ENCODE measurements at places on chromosomes 3 and 15.
A peak's percentile ranks its signal among the peaks of the same experiment; 100 is the strongest.

GRCh38 chr3:42980909-42981308, 1.8 kb downstream of the GASK1A start:
- no peak for DNase-seq

GRCh38 chr15:29589416-29589815, 232.9 kb downstream of the TJP1 start:
- DNase-seq, result no peak

- DNase-seq, result no peak
Measured at GRCh38 chr3:171552531-171552930, 92.3 kb upstream of the TNIK start.

DNA sequence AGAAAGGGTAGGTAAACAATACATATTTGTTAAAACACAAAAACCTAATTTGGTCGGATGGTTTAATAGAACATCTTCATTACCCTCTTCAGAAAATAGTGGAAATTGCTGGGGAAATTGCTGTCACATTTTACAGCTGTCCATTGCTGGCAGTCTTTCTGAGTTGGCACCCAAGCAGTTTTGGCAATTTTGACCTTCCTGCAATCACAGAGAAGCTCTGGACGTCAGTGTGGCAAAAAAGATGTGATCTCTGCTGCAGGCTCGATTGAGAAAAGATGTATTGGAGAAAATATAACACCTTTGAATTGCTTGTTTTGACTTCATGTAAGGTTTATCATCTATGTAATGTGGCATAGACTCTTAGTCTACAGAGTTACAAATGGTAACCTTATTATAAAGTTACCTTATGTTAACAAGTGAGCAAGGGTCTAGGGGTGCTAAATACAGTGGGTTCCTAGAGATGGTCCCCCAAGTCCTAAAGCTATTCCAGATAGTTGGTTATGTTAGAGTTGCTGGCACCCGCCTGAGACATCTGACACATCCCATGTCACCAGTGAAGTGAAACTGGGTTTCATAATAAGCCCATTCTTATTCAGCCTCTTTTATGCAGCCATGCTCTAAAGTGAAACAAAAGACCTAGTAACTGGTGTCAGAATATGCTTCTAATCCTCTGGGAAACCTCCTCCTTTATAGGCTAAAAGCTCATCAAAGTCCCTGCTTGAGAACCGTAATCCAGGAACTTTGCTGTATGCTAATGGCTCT, 14.0 kb downstream of the UBE2E1 start:
- no peak for DNase-seq

GRCh38 chr3:159852821-159853505, 135.7 kb upstream of the IL12A start:
- DNase-seq, result peak; percentile 53

DNA sequence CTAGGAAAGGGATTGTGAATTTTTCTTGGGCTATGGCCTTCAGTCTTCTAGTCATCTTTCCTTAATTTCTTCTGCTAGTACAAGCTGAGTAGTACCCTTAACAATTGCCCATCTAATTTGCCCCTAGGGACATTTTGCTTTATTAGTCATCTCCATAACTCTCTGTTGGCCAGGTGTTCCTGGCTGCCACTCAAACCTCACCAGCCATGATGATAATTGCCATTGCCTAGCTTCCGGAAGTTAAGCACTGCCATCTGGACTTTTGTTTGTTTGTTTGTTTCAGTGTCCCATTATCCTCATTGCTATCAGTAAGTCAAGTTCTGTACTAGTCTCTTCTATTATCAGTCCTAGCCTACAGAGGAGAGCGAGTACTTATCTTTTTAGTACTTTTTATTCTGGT, 36.6 kb upstream of the UBL7 start:
- no peak for DNase-seq

GRCh38 chr15:42152921-42153698, 3.3 kb downstream of the PLA2G4F start:
- no peak for DNase-seq

- peak; percentile 25 for DNase-seq
Measured at GRCh38 chr15:72037321-72037720, 80.6 kb downstream of the MYO9A start.

- no peak for DNase-seq
Measured at GRCh38 chr15:42736178-42736792, 643 bp downstream of the CDAN1 start.

DNA sequence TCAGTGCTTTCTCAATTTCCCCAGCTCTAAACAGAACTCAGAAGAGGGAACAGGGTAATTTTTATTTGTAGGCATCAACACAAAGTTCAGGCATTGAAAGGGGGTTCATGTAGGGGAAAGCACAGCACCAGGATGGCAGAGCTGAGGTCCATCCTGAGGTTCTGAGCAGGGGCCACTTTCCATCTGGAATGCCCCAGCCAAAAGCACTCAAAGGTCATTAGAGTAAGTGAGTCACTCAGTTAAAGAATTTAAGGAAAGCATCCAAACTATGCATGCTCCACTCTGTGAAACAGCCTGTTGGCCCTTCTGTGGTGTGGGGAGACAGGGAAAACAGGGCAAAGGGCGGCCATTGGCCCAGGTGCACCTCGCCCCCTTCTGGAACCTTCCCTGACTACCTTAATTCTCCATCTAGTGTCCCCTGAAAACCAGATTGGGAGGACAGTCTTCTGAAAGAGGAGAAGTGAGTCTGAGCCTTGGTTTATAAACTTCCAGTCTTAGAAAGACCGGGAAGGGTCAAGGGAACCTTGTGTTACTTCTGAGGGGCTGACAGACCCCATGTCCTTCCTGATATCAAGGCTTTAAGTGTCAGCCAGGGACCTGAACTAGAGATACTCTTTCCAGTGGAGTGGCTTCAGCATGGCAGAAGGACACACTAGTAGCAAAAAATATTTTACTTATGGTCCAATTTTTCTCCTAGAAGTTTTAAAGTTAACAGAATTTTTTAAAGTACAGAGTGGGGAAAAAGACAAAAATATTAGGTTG, 133.3 kb downstream of the MYLK start:
- DNase-seq, result peak; percentile 95

DNA sequence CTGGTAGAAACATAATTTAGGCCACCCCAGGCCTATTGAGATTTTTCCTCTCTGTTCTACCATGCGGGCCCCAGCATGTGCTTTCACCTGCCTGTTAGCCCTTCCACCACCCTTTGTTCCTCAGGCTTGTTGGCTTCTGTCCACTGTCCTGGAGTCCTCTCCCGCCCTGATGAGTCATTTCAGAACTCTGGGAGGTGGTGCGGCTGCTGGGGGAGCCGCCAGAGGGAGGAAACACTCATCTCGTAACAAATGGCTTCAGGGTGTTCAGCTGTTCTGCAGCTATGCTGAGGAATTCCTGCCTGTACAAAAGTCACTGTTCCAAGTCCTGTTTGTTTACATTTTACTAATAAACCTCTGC, 36.3 kb downstream of the LRTM1 start:
- DNase-seq, result peak; percentile 73

DNA sequence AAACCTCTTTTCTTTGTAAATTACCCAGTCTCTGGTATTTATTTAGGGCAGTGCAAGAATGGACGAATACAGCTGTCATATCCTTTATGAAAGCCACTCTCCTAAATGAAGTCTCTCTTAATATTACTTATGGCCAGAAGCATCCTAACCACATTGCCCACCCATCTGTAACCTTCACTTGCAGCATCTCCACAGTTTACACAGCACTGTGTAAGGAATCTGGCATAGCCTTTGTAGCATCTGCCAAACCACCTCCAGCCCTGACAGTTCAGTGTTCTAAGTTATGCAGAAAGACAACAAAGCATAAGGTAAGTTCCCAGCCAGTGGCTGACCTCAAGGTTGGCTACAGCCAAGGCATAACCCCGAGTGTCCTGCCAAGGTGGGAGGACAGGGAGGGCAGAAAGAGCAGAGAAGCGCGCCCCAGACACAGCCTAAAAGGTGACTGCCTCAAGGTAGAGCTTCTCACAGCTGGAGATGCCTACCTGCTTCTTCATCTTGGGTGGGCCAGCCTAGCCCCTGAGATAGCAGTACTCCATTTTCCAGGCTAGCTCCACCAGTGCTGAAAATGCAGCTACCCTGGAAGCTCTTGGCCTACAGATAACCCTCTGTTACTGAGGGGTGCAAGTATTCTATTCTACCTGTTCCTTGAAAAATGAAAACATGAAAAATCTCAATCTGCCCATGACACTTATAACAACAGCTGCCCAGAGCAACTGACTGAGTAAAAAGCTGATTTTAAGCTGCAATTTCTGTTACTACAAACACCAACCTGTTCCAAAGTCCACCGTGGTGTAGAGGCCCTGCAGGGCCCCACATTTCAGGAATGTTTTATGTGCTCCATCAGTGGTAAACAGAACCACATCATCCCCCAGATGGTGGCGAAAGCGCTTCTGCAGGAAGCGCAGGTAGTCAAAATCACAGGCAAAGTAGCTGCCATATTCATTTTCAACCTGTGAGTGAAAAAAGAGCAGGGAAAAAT, 39.3 kb downstream of the GLB1 start:
- DNase-seq, result no peak

DNA sequence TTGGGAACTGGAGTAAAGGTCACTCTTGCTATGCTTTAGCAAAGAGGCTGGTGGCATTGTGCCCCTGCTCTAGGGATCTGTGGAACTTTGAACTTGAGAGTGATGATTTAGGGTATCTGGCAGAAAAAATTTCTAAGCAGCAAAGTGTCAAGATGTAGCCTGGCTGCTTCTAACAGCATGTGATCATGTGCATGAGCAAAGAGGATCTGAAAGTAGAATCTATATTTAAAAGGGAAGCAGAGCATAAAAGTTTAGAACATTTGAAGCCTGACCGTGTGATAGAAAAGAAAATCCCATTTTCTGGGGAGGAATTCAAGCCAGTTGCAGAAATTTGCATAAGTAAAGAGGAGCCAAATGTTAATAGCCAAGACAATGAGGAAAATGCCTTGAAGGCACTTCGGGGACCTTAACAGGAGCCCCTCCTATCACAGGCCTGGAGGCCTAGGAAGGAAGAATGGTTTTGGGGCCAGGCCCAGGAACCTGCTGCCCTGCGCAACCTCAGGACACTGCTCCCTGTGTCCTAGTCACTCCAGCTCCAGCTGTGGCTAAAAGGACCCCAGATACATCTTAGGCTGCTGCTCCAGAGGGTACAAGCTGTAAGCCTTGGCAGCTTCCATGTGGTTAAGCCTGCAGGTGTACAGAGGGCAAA, 212.2 kb upstream of the LINGO1 start:
- DNase-seq, result no peak

- no peak for DNase-seq
Measured at GRCh38 chr15:84817466-84818081, 418 bp downstream of the ALPK3 start.

DNA sequence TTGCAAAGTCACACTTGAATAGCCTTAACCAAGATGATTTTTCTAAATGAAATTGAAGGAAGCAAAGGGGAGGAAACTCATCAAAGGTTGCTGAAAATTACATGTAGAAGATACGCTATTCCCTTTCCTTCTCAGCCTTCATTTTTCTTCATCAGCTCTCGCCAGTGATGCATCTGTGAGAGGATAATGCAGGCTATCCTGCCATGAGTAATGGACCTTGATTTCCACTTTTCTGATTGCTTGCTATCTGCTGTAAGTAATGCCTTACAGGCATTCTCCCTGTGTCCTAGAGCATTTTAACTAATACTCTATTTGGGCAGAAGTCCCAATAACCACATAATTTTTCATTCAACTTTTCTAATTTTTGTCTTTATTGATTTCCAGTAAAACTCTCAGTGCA, 162.6 kb downstream of the BBX start:
- no peak for DNase-seq

DNA sequence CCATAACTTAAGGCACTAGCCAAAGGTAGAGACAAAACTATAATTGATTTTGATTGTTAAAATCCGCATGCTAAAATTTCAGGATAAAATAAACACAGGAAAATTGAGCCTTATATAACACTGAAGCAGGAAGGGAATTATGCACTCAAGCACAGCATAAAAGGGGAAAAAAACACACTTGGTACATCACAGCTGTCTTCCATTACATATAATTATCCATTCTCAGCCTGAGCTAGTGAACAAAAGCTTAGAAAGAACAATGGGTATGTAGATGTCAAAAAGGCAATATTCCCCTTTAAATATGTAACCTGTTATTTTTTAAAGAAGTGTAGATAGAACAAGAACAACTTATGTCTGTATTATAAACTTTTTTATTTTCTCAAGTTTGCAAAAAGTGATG, 899.2 kb downstream of the ROBO1 start:
- DNase-seq, result no peak

DNA sequence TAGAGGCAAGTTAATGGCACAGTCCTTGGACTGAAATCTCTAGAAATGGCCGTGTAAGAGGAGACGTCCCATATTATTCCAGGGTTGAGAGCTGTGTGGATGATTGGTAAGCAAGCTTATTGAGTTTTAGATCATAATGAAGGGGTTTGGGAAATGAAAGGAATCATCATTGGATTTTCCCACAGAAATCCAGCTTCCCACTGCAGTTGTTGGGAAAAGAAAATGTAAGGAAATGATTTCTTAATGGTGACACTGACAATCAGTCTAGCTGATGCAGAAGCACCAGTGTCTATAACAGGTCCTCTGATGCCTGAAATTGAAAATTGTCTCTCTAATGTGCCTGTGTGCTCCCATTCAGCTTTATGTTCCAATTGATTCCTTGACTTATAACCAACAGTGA, 728.6 kb downstream of the GRM7 start:
- DNase-seq, result no peak

GRCh38 chr3:189982321-189982945, 138.3 kb downstream of the P3H2 start:
- no peak for DNase-seq

- no peak for DNase-seq
Measured at GRCh38 chr15:51754267-51754666, 2.9 kb downstream of the TMOD2 start.

GRCh38 chr3:105944276-105944675, 75.5 kb upstream of the CBLB start:
- peak; percentile 35 for DNase-seq

DNA sequence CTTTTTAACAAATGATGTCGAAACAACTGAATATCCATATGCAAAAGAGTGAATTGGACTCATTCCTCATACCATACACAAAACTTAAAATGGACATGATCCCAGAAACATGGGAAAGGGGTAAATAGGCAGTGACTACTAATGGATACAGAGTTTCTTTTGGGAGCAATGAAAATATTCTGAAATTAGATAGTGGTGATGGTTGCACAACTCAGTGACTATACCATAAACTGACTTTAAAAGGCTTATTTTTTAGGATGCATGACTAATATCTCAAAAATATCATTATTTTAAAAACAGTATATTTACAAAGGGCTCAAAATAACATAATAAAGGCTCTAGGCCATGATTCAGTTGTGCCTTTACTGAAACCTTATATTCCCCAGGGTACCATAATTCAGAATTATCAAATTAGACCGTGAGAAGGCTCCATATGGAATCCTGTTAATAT, 16.3 kb upstream of the ATP13A3 start:
- DNase-seq, result no peak

GRCh38 chr15:82570721-82571508, 30.7 kb upstream of the RPS17 start:
- DNase-seq, result peak; percentile 64

GRCh38 chr3:63774781-63775180, 44.3 kb upstream of the C3orf49 start:
- no peak for DNase-seq

GRCh38 chr3:138124706-138125355, 7.4 kb downstream of the A4GNT start:
- no peak for DNase-seq

Measured in RCC 7860 (cell line).